ENCODE measurements at places on chromosomes 2 and 18.

DNA sequence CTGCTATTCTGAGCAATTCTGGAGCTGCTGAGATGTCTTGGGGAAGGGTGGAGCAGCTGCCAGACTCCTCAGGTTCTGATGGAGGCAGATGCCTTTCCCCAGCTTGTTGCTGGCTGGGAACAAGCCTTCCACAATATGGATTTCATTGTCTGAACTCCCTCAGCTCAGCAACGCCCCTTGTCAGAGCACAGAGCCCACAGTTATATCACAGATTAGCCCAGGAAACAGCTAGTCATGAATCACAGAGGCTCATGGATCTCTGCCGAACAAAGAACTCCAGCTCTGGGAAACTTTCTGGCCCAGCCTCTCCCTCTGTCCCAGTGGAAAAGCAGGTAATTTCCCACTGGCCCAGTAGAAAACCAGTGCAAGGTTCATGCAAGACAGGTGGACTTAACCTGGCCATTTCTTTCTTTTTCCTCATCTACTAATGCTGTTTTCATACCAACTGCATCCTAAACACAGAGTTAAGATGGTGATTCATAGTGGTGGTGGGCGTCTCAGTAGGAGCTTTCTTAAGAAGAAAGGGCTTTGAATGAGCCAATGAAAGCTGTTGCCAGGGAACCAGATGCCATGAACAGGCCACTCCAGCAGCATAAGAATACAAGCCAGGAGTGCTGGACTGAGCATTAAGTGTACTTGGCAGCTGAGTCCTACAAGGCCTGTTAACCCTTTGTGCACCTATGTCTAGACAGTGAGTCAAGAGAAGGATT lies 8.7 kb upstream of the KIAA2012 start:
- DNase-seq = no peak

- DNase-seq = no peak
Measured at GRCh38 chr2:84799772-84800171, 81.1 kb downstream of the TRABD2A start.

DNA sequence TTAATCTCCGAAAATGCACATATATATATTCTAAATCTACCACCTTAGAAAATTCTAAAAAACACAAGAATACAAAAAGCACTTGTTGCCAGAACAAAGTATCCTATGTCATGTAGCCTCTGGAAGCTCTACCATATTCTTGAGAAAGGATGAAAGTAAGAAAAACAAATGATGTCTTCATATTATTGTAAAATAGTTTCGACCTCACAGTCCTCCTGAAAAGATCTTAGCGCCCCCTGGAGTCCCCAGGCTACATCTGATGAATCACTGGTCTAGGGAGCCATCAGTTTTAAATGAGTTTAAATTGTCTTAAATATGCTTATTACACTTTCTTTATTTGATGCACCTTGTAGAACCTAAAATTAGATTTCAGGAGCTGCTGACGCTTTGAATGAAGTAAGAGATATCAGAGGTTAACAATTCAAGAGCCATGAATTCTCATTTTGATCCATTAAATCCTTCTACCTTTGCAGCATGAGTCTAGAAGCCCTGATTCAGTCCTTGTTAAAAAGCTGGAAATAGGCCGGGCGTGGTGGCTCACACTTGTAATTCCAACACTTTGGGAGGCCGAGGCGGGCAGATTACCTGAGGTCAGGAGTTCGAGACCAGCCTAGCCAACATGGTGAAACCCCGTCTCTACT lies 138.8 kb downstream of the MCFD2 start:
- no peak for DNase-seq

GRCh38 chr2:216221811-216222210 lies 112.7 kb downstream of the XRCC5 start:
- no peak for DNase-seq

DNA sequence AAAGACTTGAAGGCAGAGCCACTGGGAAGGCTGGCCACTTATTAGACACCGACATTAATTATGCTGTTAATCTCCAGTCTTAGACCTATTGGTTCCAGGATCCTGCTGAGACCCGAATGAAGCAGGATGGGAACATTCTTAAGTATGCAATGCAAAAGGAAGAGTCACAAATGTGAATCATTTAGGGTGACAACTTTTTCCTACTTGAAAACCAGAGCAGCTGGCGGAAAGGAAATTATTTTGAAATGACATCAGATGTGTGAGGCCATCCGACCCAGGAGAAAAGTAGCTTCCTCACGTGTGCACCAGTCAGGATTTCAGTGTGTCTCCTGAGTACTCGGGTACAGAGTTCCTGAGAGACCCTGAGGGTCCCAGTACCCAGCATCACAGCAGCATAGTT lies 222.9 kb upstream of the NCKAP5 start:
- no peak for DNase-seq

Measured in NCI-H2171 treated with DMSO at 0.1 percent for 48 hours (cell line).